ENCODE measurements at places on chromosomes 3 and 15.

- no peak for DNase-seq
Observed at GRCh38 chr15:83278191-83278590, 6.3 kb downstream of the BNC1 start.

DNA sequence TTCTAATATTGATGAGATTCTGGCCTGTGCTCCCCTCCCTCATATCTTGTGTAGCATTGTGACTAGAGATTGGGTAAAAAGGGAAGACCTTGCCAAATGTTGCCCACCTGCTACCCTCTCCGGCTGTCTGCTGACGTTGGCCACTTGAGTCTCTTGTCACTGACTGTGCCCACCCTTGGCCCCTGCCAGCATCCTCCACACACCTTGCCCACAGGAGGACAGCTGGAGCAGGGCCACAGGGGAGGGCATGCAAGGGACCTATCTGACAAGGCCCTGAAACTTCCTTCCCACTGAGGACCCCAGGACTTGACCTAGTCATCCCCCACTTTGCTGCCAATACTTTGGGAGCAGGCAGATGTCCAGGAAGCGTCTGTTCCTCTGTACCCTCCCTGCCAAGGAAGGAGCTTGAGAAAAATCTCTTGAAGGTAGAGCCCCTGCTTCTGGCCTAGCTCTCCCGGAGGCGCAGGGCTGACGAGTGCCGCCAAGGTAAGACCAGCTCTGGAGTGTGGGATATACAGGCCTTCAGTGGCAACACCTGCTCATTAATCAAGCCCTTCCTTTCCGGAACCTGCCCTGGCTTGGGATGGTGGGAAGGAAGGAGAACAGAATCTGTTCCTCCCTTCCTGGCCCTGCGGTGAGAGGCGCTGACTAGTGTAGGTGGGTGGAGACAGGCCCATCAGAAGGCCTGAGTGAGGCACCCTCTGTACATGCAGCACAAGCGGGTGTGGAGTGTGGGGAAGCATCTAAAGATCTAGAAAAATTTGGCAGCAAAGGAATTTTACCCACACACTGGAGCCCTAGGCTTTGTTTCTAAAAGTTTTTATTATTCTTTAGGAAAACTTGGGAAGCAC lies 4.9 kb upstream of the PAK6 start:
- no peak for DNase-seq

DNA sequence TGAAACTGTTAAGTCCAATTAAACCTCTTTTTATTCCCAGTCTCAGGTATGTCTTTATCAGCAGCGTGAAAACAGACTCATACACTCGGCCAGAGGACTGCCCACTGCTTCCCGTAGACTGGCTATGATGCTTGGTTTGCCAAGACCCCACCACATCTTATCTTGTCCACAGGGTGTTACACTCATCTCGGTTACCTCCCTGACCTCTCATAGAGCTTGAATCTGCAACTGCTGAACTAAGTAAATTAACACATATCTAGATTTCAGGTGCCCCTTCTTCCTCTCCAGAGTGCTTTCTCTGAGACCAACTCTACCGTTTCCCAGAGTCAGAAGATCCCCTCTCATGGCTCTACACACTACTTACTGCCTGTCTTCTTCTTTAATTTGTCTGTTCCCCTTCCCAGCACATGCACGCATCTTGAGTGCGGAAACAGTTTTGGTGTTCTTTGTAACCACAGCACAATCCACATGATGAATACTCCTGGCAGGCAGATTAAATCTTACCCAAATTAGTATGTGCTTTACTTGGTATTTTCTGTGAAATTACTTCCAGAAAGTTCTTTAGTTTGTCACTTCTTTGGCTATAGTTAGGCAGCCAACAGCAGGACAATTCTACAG lies 49.7 kb downstream of the CD200 start:
- DNase-seq = no peak

DNA sequence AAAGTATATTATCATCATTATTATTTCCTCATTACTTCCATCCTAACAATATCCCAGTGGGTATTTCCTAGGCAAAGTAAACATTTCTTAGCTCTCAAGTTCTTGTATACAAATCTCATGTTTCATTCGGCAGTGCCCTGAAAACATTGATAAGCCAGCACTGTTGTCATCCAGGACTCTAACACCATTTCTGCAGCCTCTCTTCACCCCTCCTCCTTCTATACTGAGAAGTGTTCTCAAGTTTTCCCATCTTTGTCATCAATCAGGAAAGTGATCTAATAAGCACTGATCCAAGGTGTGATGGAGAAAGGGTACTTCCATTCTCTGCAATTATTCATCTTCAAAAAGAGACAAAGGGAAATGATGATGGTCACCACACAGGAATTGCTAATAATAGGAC lies 168.4 kb upstream of the CCDC54 start:
- DNase-seq = no peak

All from NCI-H1092 (cell line).